Activated CD4-positive, CD25-positive, alpha-beta regulatory T cell treated with anti-CD3 and anti-CD28 coated beads, Interleukin-2, amount 50 U/mL, for 24 hours (primary cell): ENCODE measurements at places on chromosomes 6 and 20.

GRCh38 chr6:140344142-140344913 is 969.9 kb upstream of the CITED2 start:
- no peak for ATAC-seq

DNA sequence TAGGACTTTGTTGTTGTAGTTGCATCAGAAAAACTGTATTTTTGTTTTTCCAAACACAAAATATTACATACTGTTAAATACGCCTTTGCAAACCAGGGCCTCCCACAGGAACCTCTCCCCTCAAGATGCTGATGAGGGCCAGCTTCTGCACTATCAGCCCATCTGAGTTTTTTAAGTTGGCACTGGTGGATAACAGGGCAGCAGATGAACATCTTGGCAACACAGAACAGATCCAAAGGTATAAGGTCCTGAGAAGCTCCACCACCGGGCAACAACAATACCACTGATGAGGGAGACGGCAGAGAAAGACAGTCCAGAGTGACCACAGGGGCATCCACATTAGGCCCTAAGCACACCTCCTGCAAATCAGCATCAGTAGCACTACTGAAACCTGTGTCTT is 177.7 kb downstream of the DLL1 start:
- ATAC-seq, result no peak

- ATAC-seq, result no peak
Measured at GRCh38 chr6:91606148-91606901, 1019.5 kb upstream of the MAP3K7 start.

GRCh38 chr6:1519597-1519996 is 90.1 kb upstream of the FOXC1 start:
- ATAC-seq, result no peak

DNA sequence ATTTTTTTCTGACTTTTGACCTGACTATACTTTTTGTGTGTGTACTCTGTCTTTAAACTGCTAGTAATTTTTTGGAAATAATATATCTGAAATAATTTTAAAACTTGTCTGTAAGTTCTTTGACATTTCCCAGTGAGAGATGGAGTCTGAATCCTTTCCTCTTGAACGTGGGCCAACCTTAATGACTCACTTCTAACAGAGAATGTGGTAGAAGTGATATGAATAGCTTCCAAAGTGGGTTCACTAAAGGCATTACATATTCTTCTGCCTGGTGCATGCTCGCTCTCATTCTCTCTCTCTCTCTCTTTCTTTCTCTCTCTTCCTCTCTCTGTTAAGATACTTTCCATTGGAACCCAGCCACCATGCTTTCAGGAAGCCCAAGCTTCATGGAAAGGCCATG is 108.7 kb upstream of the FERMT1 start:
- no peak for ATAC-seq

DNA sequence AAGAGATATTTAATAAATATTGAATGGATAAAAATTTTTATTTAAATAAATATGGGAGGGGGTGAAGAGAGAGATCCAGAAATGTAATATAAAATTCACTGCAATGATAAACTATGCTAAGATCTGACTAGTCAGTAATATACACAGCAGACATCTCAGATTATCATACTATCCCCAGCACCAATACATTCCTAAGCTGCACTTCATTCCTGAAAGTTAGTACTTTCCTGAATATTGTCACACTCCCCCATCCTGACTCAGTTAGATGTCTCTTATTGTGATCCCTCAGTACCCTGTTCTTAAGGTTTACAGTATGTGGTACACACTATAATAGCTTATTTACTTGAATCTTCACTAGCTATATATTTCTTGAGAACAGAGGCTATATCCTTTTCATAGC is 88.3 kb upstream of the KCNQ5 start:
- no peak for ATAC-seq

DNA sequence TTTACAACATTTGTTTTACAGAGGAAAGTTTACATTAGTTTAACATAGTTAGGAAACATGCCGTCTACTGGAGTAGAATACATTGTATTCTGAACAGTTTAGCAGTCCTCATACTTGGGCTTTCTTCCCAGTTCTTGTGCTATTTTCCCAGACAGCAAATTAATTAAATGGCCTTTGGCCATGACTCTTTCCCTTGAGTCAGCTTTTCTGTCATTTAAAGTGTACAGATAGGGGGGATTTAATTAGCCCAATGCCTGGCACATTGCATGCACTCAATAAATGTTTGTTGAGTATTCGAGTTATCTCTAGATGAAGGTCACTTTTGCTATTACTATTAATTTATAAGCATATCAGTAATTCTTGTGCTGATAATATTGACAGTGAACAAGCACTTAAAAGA is 1.6 kb downstream of the TMEM244 start:
- ATAC-seq, result no peak

DNA sequence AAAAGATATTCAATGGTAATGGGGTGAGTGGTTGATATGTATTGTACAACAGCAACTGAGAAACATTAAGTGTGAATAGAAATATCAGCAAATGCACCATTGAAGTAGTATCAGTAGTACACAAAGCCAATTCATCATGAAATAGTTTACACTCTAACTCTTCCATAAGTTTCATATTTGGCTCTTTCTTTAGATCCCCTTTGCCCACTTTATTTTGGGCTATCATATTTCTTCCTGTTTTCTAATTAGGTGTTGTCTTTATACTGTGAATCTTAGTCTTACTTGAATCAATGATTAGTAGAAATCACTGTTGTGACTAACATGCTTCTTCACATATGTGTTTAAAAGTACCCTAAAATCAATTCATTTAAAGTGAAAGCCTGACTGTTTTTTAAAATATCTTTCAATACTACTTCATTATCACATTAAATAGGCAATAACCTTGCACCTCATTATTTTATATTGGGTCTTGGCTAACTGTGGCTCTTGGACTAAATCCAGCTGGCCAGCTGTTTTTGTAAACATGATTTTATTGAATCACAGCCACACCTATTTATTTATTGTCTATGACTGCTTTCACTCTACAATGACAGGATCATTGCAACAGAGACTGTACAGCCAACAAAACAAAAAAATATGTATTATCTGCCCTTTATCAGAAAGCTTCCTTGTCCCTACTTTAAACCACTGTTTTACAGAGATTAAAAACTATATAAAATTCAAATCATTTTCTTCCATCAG is 38.9 kb downstream of the EYS start:
- no peak for ATAC-seq

- no peak for ATAC-seq
Measured at GRCh38 chr6:146972546-146972945, 231.7 kb upstream of the STXBP5 start.

DNA sequence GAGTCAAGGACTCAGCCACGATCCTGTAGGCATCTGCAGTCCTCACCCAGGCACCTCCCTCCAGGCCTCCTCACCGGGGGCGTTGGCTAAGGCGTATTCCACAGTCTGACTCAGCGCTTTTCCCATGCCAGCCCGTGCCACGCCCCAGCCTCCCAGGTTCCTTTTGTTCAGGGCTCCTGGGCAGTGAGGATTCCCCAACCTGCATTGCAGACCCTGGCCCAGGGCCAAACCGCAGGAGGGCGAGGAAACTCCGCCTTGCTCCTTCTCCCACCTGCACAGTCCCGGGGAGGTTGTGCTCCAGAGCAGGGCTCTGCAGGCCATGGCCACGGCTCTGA is 202.8 kb upstream of the CST7 start:
- no peak for ATAC-seq

DNA sequence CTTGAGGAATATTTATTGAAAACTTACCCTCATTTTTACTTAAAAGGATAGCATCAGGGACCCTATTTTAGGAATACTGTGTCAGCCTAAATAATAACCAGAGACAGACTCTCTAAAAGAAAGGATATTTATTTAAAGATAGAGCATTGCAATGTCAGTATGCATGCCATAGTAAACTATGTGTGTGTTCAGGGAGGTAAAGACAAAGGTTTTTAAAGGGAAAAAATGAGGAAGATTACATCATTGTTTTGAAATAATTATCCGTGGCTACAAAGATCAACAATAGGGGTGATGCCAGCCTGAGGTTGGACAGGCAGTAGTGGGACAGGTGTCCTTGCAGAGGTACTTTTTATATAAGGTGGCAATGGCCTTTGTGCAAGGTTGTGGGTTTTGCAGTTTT is 23.7 kb upstream of the CFAP206 start:
- ATAC-seq, result no peak

DNA sequence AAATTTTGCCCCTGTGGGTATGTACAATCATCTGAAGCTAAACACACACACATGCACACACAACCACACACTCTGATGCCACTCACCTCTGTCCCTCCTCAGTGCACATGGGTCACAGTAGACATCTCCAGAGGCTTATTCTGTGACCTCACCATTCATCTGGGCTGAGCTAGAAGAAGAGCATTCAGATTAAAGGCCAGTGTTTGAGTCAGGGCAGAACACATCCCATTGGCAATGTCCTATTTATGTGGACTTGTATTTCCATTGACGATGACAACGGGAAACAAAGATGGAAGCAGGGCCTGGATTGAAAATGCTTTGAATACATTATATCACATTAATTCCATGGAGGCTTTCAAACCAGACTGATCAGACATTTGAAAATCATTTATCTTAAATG is 26.8 kb upstream of the SLC22A23 start:
- ATAC-seq, result no peak

GRCh38 chr6:128519132-128519930 is 1.1 kb downstream of the PTPRK start:
- ATAC-seq, result no peak

- ATAC-seq, result no peak
Measured at GRCh38 chr6:15366003-15366535, 120.2 kb downstream of the JARID2 start.

DNA sequence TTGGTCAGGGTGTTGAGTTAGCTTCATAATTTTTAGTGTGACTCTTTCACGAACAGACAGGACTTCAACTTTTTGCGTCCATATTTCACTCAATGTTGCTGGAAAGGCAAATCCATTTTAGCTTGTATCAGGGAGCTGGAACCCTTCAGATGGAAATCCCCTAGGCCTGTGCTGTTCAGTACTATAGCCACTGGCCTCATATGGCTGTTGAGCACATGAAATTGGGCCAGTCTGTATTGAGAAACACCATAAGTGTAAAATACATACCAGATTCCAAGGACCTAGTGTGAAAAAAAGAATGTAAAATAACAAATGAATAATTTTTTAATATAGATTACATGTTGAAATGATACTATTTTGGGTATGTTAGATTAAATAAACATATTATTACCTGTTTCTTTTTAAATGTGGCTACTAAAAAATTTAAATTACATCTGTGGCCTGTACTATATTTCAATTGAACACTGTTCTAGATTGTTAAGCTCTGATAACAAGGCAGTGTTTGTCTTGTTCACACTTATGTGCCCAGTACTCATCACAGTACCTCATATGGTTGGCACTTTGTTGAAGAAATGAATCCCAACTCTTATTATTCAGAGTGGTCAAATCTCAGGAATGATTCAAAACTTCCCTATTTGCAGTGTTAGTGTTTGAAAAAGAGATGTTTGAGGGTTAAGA is 34.3 kb downstream of the CTNNBL1 start:
- no peak for ATAC-seq

DNA sequence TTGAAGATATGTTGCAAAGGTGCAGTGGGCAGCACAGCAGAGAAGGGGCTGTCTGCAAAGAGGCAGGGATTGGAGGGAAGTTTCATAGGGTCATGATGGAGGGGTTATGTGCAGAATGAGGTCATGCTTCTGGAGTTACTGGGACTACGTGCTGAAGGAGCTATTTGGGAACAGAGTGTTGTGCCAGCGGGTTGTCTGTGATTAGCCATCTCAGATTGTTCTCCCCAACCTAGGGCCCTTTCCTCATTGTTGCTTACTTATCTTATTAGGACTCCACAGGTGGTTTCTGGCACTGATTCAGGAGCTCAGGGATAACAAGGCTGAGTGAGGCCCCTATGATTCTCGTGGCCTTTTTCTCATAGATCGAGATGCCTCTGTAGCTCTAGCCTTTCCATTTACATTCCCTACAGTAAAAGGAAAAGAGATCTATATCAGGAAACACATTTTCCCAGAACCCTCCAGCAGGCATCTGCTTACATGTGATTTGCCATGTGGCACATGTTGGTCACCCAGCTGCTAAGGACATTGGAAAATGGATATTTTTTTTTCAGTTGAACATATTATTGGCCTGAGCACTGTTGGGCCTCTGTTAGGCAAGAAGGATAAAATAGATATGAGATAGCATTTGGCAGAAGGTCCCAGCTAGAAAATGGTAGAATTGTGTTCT is 429.6 kb upstream of the PLCB4 start:
- no peak for ATAC-seq

DNA sequence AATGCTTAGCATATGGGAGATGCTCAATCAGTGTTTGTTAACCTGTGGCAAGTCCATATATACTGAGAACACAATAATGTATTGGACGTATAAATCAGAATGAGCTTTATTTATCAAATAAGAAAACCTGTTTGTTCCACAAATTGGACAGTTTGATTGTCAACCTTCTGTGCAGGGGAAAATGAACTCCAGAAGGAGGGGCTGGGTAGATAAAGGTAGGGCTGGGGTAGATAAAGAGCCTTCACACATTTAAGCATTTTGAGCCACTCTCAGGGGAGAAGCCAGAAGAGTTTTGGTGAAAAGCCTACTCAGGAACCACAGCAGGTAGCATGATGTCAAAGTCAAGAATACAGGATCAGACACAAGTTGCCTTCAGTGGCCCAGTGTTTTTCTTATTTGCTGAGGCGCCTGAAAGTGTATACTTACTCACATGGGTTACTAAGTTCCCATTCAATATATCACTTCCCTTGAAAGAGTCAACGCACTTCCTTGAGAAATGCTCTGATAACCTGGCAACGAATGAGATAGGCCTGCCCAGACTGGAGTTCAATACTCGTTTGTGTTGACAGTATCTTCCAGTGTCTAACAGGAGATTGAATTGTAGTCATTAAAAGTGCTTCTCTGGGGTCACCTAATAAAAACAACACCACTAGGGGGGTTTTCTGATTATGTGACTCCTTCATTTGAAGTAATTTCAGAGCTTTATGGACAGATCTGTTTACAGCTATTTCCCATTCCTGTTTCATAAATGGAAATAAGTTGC is 263.9 kb upstream of the CITED2 start:
- ATAC-seq, result no peak

- ATAC-seq, result no peak
Measured at GRCh38 chr6:99011151-99011550, 63.4 kb upstream of the FBXL4 start.

- no peak for ATAC-seq
Measured at GRCh38 chr20:10336959-10337729, 96.9 kb downstream of the MKKS start.

- ATAC-seq, result no peak
Measured at GRCh38 chr6:31877125-31877650, 1.6 kb downstream of the SLC44A4 start.

GRCh38 chr20:63567386-63568169 is 6.5 kb downstream of the HELZ2 start:
- ATAC-seq, result peak; percentile 83
